ENCODE measurements at places on chromosomes 4 and X. TPM values are rescaled to one million over a fixed set of nuclear protein-coding genes. Genes with fewer than 3 reads are reported as not detected.

TSR2 gene
- total RNA-seq: 27.8 TPM

DDX53 gene
- total RNA-seq: not detected

NMU gene
- 8.6 TPM for total RNA-seq

VCX3B gene
- total RNA-seq: not detected

CT45A3 gene
- not detected for total RNA-seq

GRCh38 chr4:47639531-47639930 is 154.5 kb downstream of the ATP10D start:
- peak; percentile 21 for DNase-seq

DNA sequence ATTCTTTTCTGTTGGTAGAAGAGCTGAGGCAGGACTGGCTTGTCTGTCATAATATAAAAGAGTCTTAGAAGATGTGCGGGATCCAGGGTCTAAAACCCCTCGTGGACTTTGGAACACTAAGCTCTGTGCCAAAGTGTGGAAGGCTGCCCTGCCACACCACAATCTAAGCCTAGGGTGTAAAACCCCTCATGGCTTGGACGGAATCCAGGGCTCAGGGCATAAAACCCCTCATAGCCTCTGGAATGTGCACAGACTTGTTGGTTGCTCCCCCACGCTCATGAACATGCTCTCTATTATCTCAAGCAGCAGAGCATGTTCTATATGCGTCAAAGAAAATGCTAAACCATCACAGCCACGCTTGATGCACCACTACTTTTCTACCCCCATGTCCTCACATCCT is 483.6 kb downstream of the GABRG1 start:
- DNase-seq: peak; percentile 81

DNA sequence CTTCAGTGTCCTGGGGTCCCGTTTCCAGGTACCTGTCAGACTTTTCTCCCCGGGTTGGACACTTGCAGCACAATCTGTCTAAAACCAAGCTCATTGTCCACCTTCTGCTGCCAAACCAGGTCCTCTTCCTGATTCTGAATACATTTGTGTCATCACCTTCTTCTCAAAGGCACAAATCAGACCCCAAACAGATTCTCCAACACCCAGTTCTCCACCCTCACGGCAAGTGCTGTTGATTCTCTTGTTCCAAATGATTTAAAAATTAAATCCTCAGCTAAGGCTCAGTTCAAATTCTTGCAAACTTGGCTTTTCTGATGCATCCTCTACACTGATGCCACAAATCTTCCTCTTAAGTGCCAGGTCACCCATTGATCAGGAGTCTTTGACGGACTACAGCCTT is 122.5 kb upstream of the LDB2 start:
- no peak for DNase-seq

DNA sequence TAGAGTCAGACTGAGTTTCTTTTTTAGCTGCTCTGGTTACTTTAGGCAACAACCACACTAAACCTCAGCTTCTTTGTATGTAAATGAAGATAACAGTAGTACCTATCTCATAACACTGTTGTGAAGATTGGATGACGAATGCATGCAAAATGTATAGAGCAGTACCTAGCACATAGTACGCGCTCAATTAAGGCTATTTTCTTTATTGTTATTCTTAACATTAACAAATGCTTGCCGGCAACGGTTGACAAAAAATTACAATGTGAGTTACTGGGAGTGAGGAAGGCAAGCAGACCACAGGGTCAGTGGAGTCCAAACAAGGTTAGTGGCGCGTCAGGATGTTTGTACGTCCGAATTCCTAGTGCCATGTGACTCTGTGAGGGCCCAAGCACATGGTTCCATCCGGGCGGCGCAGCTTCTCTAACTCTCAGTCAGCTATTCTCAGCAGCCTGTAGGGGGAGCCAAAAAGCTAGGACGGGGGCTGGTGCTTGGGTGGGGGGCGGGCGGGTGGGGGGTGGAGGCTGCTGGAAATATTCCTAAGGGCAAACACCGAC is 821 bp upstream of the NALF2 start:
- no peak for DNase-seq

GRCh38 chrX:96692890-96693289 is 8.2 kb downstream of the DIAPH2 start:
- DNase-seq: no peak

DNA sequence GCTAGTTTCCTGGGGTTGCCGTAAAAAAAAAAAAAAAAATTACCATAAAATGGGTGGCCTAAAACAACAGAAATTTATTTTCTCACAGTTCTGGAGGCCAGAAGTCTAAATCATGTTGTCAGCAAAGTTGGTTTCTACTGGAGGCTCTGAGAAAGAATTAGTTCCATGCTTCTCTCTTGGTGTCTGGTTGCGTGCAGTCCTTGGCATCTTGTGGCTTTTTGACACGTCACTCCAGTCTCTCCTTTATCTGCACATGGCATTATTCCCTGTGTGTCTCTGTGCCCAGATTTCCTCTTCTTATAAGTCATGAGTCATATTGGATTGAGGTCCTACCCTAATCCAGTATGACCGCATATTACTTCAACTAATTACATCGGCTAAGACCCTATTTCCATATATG is 38.7 kb downstream of the SPATA4 start:
- no peak for DNase-seq

GRCh38 chrX:113473418-113473817 is 632.8 kb upstream of the AMOT start:
- no peak for DNase-seq

- DNase-seq: no peak
Measured at GRCh38 chrX:77938083-77938680, 27.7 kb downstream of the ATP7A start.

DNA sequence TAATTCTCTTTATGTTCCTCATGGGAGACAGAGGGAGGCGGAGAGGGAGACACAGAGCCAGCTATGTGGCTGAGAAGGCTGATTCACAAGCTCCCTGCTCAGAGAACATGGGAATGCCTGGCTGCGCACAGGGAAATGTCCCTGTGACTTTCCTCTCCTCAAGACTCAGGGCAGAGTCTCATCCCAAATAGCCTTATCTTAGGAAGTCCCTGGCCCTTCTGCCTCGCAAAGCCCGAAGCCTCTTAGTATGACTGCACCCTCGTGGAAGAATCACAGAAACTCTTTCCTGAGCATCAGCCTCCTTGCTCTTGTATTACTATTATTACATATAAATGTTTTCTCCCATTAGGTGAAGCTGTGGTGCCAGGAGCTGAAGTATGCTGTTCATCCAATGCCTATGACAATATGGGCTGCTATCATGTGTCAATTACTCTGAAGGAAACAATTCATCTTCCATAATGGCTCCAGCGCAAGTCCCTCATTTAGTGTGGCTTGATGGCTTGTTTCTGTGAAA is 230.5 kb downstream of the MGST2 start:
- no peak for DNase-seq

DNA sequence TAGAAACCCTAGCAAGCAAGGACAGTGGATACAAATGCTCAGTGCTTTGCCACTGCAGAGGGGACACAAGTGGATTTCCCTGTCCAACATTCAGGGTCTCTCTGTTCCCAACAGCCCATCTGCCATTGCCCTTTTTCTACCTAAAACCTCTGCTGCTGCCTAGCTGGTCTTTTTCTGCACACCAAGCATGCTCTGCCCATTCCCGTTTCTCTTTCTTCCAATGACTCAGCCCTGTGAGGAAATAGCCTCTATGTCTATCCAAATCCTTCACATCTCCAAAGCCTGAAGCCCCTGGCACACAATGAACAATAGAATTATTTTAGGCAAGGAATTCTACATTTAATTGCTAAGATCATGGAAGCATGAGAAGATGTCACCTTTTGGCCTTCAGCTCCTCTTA is 5.7 kb upstream of the AMELX start:
- DNase-seq: no peak

GRCh38 chr4:109315818-109316217 is 13.4 kb upstream of the COL25A1 start:
- DNase-seq: peak; percentile 37

GRCh38 chr4:12041828-12042227 is 613.1 kb upstream of the HS3ST1 start:
- DNase-seq: peak; percentile 8

- peak; percentile 63 for DNase-seq
Measured at GRCh38 chr4:72969976-72970375, 99.5 kb downstream of the COX18 start.

DNA sequence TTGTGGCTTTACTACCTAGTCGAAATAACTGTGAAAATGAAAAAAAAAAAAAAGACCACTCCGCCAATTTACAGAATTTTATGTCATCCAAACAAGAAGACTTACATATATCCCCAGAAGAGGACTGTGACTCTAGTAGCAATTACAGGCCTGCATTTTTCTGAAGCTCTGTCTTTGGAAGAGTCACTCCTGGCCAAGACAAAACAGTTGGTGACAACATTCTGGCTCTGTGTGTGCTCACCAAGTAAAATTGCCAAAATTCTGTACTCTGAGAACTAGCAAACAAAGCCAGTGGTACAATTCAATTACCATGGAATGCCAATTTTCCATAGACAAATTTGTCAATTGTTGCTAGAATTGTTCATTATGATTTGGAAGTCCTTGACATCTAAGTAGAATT is 311.1 kb downstream of the PDGFC start:
- DNase-seq: no peak
